Activated CD8-positive, alpha-beta memory T cell treated with anti-CD3 and anti-CD28 coated beads, Interleukin-2, amount 10 ng/mL, durations not matched to agents 7 days and 5 days (primary cell): ENCODE measurements at places on chromosomes 2 and 18. TPM values are rescaled to one million over a fixed set of nuclear protein-coding genes. Genes with fewer than 3 reads are reported as not detected.

Gene AOX1
- total RNA-seq, result not detected

Gene ALPP
- not detected for total RNA-seq

Gene BMP10
- total RNA-seq, result not detected

Gene NEURL3
- total RNA-seq, result 0.38 TPM

Gene SCYGR6
- total RNA-seq, result not detected

Gene PIEZO2
- not detected for total RNA-seq

Gene NEB
- 0.12 TPM for total RNA-seq

Gene GALNT13
- total RNA-seq, result not detected

Gene AKAIN1
- not detected for total RNA-seq

Gene ZNF516
- total RNA-seq, result 2.0 TPM

Gene CYS1
- not detected for total RNA-seq

Gene IL36G
- not detected for total RNA-seq

Gene UGT1A4
- not detected for total RNA-seq

Gene PRKAG3
- not detected for total RNA-seq

Gene GLI2
- 1.3 TPM for total RNA-seq

Gene RAB17
- not detected for total RNA-seq

Gene NT5DC4
- not detected for total RNA-seq

Gene RFTN2
- not detected for total RNA-seq

Gene LYPD6
- total RNA-seq, result not detected

Gene LDLRAD4
- total RNA-seq, result 33.9 TPM

Gene WNT10A
- 0.23 TPM for total RNA-seq

Gene XPO1
- 198 TPM for total RNA-seq

Gene GPBAR1
- 0.73 TPM for total RNA-seq

Gene DCDC2C
- total RNA-seq, result not detected

Gene GNLY
- total RNA-seq, result 1,915 TPM

Gene ACADL
- not detected for total RNA-seq

Gene GDF7
- total RNA-seq, result not detected

Gene NPAS2
- 0.41 TPM for total RNA-seq

Gene CKAP2L
- 62.2 TPM for total RNA-seq

Gene TLX2
- total RNA-seq, result 1.3 TPM

Gene ARHGAP28
- not detected for total RNA-seq

Gene SLC5A6
- total RNA-seq, result 47.9 TPM

Gene CRYGC
- total RNA-seq, result not detected

Gene SFT2D3
- 4.6 TPM for total RNA-seq

Gene UGT1A3
- not detected for total RNA-seq

Gene NEDD4L
- total RNA-seq, result 4.2 TPM

Gene ATF2
- 62.4 TPM for total RNA-seq

Gene ALLC
- not detected for total RNA-seq

Gene GALR1
- not detected for total RNA-seq

Gene ATOH8
- 0.40 TPM for total RNA-seq
